Fibroblast of villous mesenchyme (primary cell): ENCODE measurements at places on chromosomes 11 and 22.
A peak's percentile ranks its signal among the peaks of the same experiment; 100 is the strongest.

- no peak for DNase-seq
These were observed 75.3 kb upstream of the NCAM1 start for GRCh38 chr11:112885744-112886433.

DNA sequence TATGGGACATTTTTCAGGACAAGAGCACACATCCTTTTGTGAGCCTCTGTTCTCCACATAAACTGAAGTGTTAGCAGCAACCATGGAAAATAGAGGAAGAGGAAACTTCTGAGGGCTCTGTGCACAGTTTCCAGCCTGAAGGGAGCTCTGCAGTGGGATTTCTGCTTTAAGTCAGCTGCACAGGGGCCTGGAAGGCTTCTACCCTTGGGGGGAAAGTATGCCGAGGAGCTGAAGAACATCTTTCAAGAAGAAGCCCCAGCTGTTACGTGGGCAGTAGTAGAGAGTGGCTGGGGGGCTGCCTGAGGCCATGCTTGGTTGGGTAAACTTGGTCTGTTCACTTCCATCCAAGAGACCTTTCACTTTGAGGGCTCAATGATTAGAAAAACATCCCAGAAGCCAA is 82.7 kb upstream of the EED start:
- no peak for DNase-seq

GRCh38 chr11:57345555-57346211 is 7.5 kb downstream of the P2RX3 start:
- peak; percentile 65 for DNase-seq

DNA sequence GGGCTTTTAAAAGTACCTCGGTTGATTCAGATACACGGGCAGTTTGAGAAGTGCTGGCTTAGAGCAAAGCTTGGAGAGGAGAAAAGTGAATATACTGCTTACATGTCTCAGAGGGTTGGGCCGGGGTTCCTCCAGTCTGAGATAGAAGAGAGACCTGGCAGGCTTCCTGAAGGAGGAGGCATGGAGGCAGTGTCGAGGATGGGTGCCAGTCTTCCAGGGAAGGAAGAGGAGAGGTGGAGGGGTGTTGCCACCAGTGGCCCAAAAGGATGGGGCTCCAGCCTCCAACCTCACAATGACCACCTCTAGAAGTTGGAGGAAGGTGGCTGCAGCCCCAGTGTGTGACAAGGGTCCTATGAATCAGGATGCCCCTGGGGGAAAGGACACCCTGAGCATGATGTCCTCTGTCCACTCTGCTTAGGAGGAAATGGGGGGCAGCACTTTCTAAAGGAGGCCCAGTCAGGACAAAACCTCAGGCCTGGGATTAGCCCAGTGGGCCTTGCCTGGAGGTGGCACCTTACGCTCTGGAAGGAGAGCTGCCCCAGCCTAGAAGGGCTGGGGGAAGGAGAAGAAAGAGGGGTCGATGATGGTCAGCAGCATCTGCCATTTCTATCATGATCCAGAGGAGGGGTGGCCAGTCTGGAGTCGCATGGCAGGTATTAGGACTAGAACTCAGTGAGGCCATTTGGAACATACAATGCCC is 65.2 kb downstream of the CD82 start:
- no peak for DNase-seq

- DNase-seq = no peak
These were observed 89.0 kb upstream of the GRIA4 start for GRCh38 chr11:105520706-105521345.

DNA sequence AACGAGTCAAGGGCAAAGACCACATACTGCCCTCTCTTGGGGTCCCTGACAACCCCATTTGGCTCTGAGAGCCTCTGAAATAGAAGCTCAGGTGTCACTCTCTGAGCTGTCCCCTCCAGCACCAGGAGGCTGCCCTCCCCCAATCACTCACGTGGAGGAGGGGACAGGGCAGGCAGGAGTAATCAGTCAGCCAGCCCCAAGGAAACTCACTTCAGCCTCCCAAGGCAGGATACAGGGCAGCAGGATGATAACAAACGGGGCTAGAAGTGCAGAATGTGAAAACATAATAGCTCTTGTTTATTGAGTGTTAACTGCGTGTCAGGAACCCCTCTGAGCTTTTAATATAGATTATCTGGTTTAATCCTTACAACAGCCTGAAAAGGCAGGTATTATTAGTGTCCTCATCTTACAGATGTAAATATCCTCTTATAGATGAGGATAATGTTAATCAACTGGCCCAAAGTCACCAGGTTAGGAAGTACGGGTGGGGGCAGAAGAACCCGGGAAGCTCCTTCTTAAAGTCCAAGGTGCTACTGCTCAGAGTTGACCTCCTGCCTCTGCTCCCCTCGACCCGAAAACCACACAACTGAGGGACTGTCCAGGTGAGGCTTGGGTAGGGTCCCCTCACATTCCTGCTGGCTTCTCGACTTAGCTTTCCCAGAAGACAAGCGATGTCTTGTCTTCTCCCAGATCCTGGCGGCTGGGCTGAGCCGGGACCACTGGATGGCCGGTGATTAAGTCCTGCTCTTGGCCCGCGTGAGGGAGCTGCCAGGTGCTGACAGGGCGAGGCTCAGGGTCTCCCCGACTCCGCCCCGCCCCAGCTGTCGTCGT is 2.7 kb downstream of the CHRM4 start:
- DNase-seq = no peak

DNA sequence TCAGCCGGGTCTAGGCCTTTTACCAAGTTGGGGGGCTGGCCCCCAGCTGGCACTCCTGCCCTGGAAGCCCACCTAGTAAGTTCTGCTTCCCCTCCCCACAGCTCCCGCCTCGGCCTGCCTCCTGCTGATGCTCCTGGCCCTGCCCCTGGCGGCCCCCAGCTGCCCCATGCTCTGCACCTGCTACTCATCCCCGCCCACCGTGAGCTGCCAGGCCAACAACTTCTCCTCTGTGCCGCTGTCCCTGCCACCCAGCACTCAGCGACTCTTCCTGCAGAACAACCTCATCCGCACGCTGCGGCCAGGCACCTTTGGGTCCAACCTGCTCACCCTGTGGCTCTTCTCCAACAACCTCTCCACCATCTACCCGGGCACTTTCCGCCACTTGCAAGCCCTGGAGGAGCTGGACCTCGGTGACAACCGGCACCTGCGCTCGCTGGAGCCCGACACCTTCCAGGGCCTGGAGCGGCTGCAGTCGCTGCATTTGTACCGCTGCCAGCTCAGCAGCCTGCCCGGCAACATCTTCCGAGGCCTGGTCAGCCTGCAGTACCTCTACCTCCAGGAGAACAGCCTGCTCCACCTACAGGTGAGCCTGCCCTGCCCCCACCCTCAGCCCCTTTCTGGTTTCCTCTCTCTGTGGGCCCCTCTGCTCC is 7.3 kb downstream of the RTN4RL2 start:
- DNase-seq = no peak

- DNase-seq = peak; percentile 47
These were observed 172.9 kb upstream of the DDI1 start for GRCh38 chr11:103863497-103863896.
